ENCODE measurements at places on chromosomes 1 and 21.

DNA sequence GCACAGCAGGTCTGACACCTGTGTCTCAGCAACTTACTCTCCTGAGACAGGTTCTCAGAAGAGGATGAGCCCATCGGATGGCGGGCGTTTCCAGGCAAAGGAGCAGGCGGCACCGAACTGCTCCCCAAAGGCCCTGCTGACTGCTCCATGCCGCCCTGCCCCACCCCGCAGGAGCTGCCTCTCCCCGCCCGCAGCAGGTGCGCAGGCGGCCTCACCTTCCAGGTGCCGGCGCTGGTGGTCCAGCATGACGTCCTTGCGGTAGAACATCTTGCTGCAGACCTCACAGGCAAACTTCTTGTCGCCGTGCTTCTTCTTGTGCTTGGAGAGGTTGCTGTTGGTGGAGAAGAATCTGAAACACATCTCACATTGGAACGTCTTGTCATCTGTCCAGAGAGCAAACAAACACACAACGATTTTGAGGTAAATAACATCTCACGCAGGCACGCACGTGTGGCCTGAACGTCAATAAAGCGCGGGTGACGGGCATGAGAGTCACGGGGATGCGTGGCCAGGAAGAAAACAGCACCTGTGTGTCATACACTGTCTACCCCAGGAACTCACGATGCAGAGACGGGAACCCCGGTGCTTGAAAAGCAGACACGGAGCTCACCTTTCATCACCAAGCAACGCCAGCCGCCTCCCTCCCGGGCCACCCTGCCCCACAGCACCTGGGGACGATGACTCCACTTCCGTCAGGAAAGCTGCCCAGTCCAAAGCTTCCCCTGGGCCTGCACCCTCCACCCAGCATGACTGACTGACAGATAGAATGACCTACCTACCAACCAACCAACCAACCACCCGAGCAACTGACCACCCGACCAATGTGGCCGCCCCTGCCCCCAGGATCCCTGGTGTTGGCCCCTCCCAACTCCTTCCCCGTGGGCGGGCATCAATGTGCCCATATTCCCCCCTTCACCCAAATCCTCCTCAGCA is 50.9 kb downstream of the PRDM15 start:
- no peaks in the 10 kb centered on the region for H3K4me1 ChIP-seq
- H3K27me3 ChIP-seq, result no peaks in the 10 kb centered on the region
- H3K27ac ChIP-seq, result no peak overlapping the region
- no peak overlapping the region for H3K4me3 ChIP-seq
- H3K36me3 ChIP-seq, result peaks cover 14% of the 10 kb centered on the region
- no peak for DNase-seq

- H3K27me3 ChIP-seq, result no peaks in the 10 kb centered on the region
- DNase-seq, result no peak
- no peak overlapping the region for H3K4me3 ChIP-seq
- no peak overlapping the region for H3K27ac ChIP-seq
These were observed 31.3 kb downstream of the WNT4 start for GRCh38 chr1:22111620-22112019.

GRCh38 chr1:18569811-18570545 is 60.7 kb upstream of the PAX7 start:
- peaks cover 71% of the 10 kb centered on the region for H3K27me3 ChIP-seq
- no peaks in the 10 kb centered on the region for H3K4me1 ChIP-seq
- DNase-seq, result no peak
- no peak overlapping the region for H3K4me3 ChIP-seq

GRCh38 chr1:17632106-17632505 is 92.6 kb downstream of the ARHGEF10L start:
- H3K27me3 ChIP-seq, result no peaks in the 10 kb centered on the region
- H3K4me3 ChIP-seq, result no peak overlapping the region
- H3K36me3 ChIP-seq, result peaks cover 88% of the 10 kb centered on the region
- H3K4me1 ChIP-seq, result peaks cover 97% of the 10 kb centered on the region
- no peak for DNase-seq

GRCh38 chr1:63407002-63407401 is 39.6 kb downstream of the ALG6 start:
- no peak for DNase-seq
- H3K27ac ChIP-seq, result no peak overlapping the region
- H3K4me1 ChIP-seq, result no peaks in the 10 kb centered on the region

DNA sequence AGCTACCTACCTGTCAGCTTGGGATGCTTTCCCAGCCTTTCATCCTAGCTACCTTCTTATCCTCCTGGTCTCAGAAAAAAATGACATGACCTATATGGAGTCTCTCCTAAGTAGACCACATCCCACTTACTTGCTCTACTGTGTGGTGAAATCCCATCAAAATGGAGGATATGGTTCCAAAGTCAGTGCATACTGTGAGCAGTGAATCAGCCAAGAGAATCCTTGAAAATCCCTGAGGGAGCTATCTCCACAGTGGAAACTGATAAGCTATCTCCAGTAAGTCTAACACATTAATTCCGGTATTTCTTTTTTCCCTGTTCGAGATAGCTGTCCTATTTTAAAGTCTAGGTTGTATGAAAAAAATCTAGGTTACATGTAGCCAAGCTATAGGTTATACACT is 189.7 kb downstream of the FGGY start:
- no peak overlapping the region for H3K4me3 ChIP-seq
- no peaks in the 10 kb centered on the region for H3K27me3 ChIP-seq
- no peak overlapping the region for H3K27ac ChIP-seq
- no peaks in the 10 kb centered on the region for H3K4me1 ChIP-seq
- DNase-seq, result no peak

- H3K27me3 ChIP-seq, result no peaks in the 10 kb centered on the region
- peak overlapping the region; percentile 11 for H3K4me3 ChIP-seq
- no peak overlapping the region for H3K27ac ChIP-seq
- H3K4me1 ChIP-seq, result no peaks in the 10 kb centered on the region
These were observed 35.8 kb downstream of the GREM2 start for GRCh38 chr1:240575981-240576662.

DNA sequence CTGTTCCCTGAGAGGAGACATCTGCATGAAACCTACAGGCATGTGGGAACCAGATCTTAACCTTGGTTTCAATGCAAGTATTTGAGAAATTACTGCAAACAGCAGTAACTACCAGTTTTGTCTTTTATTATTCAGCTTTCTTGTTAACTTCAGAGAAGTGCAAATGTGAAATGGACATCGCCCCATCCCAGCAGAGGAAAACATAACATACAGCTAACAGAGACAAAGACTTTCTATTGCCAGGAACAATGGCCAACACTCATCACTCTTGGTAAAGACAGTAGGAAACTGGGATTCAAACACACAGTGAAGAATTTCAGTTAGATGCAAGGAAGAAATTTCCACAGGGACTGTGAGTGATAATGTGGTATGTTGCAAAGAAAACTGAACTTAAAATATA is 115.1 kb downstream of the SLC30A10 start:
- H3K27ac ChIP-seq, result no peak overlapping the region
- no peak for DNase-seq
- H3K4me3 ChIP-seq, result no peak overlapping the region
- no peaks in the 10 kb centered on the region for H3K36me3 ChIP-seq

DNA sequence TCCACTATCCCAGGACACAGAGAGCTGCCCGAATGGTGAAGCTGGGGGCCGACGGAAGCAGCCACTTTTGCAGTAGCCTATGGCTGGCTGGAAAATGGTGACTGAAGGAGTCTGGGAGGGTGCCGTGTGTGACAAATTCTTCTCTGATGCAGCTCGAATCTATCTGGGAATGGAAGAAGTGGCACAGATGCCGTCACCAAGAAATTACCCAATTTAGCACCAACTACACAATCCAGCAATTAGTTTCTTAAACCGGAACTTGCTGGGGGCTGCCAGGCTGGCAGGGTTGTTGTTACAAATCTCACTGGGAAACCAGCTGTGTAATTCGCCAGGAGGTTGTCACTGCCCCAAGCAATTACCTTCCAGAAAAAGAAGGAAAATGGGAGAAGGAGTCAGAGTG is 18.0 kb downstream of the DLGAP3 start:
- no peak for DNase-seq
- no peaks in the 10 kb centered on the region for H3K4me1 ChIP-seq
- no peaks in the 10 kb centered on the region for H3K36me3 ChIP-seq
- H3K4me3 ChIP-seq, result no peak overlapping the region

DNA sequence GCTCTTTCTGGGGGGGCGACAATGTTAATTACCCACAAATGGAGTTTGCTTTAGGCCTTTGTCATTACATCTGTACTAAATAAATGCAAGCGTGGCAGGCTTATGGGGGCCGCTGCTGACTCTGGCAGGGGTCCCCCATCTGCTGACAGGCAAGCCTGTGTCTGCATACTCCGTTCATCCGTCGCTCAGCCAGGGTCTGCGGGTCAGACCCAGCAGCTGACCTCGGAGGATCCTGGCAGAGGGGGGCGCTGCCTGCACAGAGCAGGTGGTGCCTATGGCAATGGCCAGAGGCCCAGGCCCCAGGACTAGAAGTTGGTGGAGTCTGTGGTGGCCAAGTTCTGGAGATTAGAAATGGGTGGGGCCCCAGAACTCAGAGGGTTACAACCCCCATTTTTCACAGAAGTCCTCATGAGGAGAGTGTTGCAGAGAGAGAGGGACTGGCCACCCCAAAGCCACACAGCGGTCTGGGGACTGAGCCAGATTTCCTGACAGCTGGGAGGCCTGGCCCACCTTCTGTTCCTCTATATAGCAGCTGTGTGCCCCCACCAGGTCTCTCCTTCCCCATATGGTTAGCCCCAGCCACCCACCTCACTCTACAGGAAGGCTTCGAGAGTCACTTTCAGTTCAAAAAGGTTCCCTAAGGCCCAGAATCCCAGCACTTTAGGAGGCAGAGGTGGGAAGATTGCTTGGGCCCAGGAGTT is 31.0 kb downstream of the TTC39A start:
- no peaks in the 10 kb centered on the region for H3K4me1 ChIP-seq
- no peak overlapping the region for H3K27ac ChIP-seq
- DNase-seq, result no peak
- no peaks in the 10 kb centered on the region for H3K27me3 ChIP-seq
- no peak overlapping the region for H3K4me3 ChIP-seq

- no peaks in the 10 kb centered on the region for H3K36me3 ChIP-seq
- H3K4me3 ChIP-seq, result no peak overlapping the region
- no peaks in the 10 kb centered on the region for H3K27me3 ChIP-seq
- no peak for DNase-seq
- peaks cover 4% of the 10 kb centered on the region for H3K4me1 ChIP-seq
These were observed 379.4 kb downstream of the PLPP3 start for GRCh38 chr1:56199956-56200355.

DNA sequence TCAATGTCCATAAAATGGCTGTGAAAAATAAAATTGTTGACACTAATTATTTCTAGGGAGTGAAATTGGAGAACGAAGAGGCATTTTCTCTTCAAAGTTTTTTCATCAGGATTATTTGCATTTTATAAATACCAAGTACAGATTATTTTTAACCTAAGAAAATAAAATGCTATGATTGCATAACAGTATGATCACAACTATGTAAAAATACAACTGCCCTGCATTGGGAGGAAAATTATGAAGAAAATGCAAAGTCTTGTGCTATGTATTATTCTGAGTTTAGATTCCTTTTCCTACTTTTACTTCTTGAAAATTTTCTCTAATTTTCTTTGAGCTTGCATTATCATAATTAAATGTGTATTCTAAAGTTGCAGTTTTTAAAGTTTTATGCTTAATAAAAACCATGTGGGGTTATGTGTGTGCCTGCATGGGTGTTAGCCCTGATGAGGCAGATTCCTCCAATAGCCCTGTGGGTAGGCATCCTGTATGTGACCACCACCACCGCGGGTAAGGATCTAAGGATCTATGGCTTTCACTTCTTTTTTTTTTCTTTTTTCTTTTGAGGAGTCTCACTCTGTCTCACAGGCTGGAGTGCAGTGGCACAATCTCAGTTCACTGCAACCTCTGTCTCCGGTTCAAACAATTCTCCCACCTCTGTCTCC is 24.7 kb downstream of the STX6 start:
- no peak for DNase-seq
- H3K36me3 ChIP-seq, result no peaks in the 10 kb centered on the region
- H3K4me1 ChIP-seq, result peaks cover 39% of the 10 kb centered on the region
- peak overlapping the region; percentile 47 for H3K27ac ChIP-seq
- no peaks in the 10 kb centered on the region for H3K27me3 ChIP-seq

DNA sequence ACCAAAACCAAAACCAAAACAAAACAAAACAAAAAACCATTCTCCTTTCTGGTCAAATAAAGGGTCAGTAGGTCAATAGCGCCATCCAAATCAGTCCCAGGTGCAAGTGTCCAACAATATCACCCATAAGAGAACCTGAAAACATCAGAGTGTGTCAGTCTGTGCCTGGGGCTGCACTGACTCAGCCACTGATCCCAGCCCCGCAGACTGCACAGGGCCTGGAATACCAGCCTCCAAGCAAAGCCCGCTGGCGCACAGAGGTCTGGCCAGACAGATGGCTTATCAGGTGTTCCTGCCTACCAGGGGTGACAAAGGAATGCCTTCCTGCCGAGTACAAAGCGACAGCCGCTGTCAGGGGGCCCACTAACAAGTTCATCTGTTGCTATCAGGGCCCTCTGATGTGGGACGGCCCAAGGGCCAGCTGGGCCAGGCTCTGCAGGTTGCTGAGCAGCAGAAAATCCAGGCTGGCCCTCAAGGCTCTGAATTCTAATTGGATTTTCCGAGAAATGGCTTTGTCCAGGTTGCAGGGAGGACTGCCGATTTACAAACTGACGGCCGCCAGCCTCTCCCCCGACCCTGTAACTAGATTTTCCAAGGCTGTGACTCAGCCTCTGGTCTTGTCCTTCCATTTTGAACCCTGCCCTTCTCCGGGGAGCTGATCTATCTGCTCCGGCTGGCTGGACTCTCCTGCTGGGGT is 13.7 kb upstream of the TMEM51 start:
- no peaks in the 10 kb centered on the region for H3K4me1 ChIP-seq
- H3K4me3 ChIP-seq, result no peak overlapping the region
- H3K27me3 ChIP-seq, result no peaks in the 10 kb centered on the region
- no peaks in the 10 kb centered on the region for H3K36me3 ChIP-seq
- no peak for DNase-seq
- H3K27ac ChIP-seq, result no peak overlapping the region

- H3K4me3 ChIP-seq, result no peak overlapping the region
- peak; percentile 76 for DNase-seq
- no peaks in the 10 kb centered on the region for H3K27me3 ChIP-seq
- no peak overlapping the region for H3K27ac ChIP-seq
- H3K36me3 ChIP-seq, result no peaks in the 10 kb centered on the region
- no peaks in the 10 kb centered on the region for H3K4me1 ChIP-seq
These were observed 52.5 kb upstream of the TINAGL1 start for GRCh38 chr1:31523769-31524168.

- DNase-seq, result no peak
- H3K27ac ChIP-seq, result no peak overlapping the region
- H3K36me3 ChIP-seq, result no peaks in the 10 kb centered on the region
These were observed 608.8 kb upstream of the CHRM3 start for GRCh38 chr1:238777551-238777950.
